Colonic mucosa (tissue), 4 donors: ENCODE measurements at places on chromosomes 13 and 19.

- DNase-seq: peak; percentile 62
Measured at GRCh38 chr19:57803594-57804325, 11.0 kb downstream of the ZNF552 start.

DNA sequence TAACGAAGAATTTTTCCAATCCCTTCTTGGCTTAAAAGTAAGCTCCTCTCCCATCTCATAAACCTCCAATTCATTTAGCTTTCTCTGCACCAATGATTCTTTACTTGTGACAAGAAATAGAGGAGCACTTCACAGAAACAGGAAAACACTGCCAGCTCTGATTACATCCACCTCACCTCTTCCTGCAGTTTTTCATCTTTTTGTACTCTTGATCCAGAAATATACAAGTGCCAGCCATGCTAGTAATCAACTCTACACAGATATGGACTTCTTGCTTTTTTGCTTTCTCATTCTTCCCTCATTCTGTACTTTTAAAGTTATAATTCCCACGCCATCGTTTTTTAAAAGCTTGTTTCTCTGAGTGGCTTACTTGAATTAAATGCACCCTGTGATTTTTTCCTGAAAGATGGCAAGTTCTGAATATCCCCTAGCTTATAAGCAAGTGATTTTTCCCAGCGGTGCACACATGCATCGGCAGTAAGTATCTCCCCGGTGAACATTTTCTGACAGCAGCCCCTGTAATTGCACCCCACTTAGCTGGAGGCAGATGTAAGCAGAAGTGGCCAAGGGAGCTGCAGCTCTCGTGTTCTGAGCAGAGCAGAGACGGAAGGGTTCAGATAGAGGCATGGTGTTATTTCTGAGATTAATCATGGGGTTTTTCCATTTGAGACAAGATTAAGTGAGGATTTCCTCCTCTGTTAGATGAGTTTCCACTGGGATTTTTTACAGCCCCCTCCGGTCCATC lies 340.7 kb downstream of the SLC7A1 start:
- no peak for DNase-seq

- DNase-seq: no peak
Measured at GRCh38 chr13:73370066-73370465, 311.3 kb downstream of the KLF5 start.

- no peak for DNase-seq
Measured at GRCh38 chr13:98778749-98779148, 26.3 kb upstream of the SLC15A1 start.
